Activated CD8-positive, alpha-beta memory T cell treated with anti-CD3 and anti-CD28 coated beads, Interleukin-2, amount 50 U/mL, for 4 hours (primary cell): ENCODE measurements at places on chromosomes 1 and 21.
A peak's percentile ranks its signal among the peaks of the same experiment; 100 is the strongest.

DNA sequence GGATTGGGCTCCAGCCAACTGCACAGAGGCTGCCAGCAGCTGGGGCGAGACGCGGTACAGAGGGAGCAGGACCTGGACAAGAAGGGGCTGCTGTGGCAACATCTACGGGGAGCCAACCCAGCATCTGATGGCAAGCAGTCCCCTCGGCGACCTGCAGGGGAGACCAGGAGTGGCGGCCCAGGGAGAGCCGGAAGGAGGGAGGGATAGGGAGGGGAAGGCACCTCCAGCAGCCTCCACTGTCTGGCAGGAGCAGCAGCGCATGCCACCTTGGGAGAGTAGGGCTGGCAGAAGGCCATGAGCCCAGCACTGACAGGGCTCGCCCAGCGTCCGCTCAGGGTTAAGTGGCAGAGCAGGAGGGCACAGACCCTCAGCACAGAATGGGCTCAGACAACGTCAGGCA lies 17.3 kb downstream of the CHD5 start:
- DNase-seq, result no peak

- no peak for DNase-seq
These were observed 51.2 kb upstream of the DNAJC6 start for GRCh38 chr1:65258106-65258505.

- no peak for DNase-seq
These were observed 381.7 kb upstream of the VAMP3 start for GRCh38 chr1:7389201-7389905.

GRCh38 chr1:225877580-225877979 lies 4.6 kb downstream of the TMEM63A start:
- DNase-seq, result peak; percentile 35

DNA sequence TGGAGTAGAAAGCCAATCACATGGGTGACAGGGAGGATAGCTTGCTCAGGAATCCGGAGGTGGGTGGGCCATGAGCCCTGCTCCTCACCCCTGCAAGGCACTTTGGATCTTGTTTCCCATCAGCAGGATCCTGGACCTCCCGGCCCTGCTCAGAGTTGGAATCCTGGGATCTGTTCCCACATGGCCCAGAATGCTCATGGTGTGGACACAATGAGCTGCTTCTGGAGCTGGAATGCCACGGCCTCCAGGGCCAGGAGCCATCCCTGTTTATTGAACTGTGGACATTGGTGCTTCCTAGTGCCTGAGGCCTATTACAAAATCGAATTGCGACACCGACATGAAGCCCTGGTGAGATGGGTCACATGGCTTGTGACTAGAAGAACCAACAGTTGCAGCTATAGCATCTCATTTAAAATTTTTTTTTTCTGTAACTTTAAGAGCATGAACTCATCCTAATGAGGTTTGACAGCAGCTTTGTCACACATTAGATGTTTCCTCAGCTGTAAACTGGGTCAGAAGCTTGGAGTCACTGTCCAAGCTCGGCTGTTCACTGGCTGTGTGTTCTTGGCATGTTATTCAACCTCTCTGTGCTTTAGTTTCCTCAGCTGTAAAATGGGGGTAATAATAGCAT lies 40.4 kb upstream of the GOLT1A start:
- no peak for DNase-seq

DNA sequence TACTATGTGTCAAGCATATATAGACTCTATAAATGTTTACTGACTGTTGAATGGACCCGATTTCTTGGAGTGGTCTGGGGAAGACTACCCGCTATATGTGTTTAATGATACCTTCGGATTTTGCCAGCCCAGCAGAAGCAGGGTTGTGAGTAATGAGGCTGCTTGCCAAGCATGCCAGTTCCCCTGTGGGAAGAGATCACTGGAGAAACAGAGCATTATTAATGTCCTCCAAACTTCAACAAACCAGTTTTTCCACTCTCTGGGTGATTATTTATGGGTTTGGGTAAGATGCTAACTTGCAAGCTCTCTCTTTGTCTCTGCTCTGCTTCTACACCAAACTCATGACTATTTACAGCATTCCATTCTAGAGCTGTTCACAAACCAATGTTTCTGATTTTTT lies 25.1 kb upstream of the PHGDH start:
- no peak for DNase-seq

DNA sequence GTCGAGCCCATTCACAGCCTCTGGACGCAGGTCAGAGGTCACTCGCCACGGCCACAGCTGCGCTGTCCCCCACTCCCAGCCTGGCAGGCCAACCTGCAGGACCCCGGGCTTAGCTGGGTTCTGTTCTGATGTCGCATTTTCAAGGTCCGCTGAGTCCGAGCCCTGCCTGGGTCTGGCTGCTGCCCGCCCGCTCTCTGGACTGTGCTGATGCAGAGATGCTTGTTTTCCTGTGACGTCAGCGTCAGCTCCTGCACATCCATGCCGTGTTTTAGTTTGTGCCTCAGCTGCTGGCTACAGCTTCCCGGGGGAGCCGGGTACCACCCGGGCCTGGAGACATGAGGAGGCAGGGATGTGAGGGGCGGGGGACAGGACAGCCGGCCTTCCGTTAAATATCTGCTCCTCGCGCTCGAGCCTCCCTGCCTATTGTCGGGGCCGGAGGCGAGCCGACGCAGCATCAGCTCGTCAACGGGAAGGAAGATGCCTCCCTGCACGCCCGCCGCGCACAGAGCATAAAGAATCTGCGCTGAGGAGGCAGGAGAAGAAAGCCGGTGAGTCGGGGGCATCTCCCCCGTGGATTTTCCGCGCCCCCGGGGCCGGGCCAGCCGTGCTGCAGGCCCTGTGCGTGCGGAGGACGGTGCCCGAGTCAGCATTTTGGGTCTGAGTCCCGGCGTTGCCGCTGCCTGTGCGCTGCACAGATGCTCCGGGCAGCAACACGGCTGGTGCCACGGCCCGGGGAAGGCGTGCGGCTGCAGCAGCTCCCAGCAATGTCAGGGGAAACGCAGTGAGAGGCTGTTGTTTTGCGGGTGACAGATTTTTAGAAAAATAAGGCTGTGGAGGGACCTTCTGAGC lies 23.4 kb downstream of the PRKCZ start:
- no peak for DNase-seq

DNA sequence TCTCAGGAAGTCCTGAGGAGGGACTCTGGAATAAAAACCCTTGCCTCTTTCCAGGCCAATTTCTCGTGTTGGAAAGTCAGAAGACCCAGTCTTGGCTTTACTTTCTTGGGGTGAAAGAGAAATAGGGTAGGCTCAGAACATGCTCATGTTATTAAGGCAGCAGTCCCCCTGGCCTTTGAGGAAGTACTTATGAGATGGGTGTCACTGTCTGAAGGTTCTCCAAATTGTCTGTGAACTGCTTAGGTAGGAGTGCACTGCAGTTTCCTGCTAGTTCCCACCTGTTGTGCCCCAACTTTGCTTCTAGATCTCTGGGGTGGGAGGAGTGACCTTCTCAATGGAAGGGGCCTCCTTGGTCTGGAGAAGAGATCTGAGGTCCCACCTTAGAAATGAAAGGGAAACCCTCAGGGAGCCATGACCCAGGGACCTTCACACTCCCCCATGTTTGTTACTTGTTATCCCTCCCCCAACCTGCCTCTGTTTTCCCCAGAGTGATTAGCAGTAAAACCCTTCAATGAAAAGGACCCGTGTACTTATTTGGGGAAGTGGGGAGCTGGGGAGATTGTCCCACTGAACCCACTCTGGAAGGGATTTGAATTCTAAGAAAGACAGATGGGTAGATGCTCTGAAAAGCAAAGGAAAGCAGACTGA lies 5.7 kb downstream of the ZNF691 start:
- DNase-seq, result no peak

GRCh38 chr1:147598621-147599361 lies 57.5 kb downstream of the BCL9 start:
- peak; percentile 48 for DNase-seq

GRCh38 chr1:204545202-204545601 lies 29.0 kb downstream of the MDM4 start:
- no peak for DNase-seq

DNA sequence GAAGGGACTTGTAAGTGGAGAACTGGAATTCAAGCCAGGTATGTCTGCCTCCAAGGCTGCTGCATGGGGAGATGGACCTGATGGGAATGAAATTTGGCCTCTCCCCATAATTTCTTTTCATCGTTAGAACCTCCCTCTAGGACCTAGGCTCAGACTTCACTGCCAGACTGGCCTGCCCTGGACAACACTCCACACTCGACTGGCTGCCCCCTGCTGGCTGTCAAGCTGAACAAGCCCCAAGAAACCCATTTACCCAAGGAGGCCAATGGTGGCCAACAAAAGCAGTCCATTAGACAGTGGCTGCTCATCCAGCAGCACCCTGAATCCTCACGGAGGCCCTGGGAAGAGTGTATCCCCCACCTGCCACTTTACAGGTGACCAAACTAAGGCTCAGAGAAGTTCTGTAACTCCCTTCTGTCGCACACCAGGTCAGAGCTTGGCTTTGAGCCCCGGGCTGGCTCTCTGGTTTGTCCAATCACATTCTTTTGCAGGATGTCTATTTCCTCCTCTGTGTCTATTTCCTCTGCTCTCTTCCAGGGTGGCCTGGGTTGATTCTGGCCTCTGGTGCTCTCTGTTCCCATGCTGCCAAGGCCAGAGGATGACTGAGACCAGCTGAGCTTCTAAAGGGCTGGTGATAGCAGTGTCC lies 3.8 kb downstream of the RNF186 start:
- DNase-seq, result peak; percentile 30

GRCh38 chr1:191564275-191564674 lies 594.0 kb upstream of the RGS18 start:
- no peak for DNase-seq

DNA sequence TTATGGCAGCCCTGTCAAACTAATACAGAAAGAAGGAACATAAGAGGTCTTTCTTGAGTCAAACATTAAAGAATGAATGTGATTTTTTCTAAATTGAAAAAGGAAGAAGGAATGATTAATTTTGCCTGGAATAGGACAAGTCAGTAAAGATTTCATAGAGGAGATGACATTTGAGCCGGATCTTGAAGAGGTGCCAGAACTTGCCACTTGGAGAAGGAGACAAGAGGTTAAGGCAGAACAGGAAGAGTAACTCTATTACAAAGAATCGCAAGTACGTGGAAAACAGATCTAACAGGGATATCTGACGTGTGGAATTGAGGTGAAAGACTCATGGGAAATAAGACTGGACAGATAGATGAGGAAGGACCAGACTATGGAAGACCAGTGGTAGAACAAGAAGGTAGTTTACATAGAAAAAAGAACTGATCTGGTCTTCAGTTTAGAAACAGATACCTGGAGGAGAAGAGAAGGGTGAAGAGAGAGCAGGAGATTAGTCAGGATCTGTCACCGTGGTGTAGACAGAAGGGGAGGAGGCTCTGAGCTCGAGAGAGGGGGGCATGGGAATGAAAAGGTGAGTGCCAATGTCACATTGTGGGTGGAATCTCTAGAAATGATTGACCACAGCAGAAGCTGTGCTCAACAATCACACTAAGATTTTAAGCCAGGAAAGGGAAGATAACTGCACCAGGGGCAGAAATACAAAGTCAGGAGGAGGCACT lies 32.5 kb downstream of the RHOU start:
- no peak for DNase-seq

DNA sequence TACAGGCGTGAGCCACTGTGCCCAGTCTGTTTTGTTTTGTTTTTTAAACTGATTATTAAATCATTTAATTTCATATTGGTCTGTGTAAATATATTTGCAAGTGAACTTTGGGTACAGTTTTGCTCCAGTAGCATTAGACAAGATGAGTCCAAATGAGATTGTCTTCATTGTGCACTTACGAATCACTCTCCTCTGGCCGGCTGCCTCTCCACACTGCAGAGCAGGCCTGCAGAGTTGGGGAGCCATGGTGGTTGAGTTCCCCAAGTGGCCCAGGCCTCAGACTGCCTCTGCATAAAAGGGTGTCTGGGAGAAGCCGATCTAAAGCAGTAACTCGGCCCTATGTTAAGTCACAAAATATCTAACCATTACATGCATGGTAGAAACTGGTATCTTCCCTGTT lies 74.8 kb downstream of the ATP5PO start:
- DNase-seq, result no peak

DNA sequence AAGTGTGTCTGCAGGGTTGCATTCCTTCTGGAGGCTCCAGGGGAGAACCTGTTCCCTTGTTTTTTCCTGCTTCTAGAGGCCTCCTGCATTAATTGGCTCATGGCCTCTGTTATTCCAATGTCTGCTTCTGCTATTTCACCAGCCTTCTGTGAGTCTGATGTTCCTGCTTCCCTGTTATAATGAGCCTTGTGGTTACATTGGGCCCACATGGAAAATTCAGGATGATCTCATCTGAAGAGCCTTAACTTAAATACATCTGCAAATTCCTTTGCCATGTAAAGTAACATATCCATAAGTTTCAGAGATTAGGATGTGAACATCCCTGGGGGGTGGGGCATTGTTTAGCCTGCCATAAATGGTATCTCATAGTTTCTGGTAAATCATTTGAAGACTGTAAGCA lies 181.1 kb downstream of the RWDD3 start:
- DNase-seq, result no peak

GRCh38 chr1:2855206-2856065 lies 53.9 kb upstream of the TTC34 start:
- no peak for DNase-seq

- DNase-seq, result peak; percentile 31
These were observed 89.0 kb upstream of the PPM1J start for GRCh38 chr1:112803906-112804762.

DNA sequence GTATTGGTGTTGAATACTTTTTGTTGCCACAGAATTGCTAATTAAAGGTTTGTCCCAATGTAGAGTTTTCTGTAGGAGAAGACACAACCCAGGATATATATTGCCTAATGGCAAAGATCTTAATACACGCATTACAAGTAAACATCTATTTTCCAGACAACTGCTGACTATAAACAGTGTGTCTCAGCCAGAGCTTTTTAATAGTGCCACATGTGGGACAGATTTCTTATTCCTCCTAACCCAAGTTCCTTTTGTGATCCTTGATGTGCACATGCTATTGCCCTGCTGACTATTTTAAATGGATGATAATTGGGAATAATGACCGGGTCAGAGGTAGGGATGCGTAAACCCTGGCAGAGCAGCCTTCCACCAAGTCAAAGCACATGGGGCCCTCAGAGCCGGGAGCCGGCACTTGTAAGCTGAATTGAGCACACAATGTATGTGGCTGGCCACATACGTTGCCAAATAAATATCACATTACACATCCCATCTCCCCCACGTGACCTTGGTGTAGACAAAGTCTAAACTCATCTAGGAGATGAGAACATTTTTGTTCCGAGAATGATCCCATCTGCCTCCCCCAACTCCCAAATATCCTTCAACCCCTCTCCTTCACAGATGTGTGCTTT lies 209.8 kb upstream of the NFIA start:
- DNase-seq, result no peak

GRCh38 chr1:117537291-117537920 lies 68.4 kb upstream of the TENT5C start:
- no peak for DNase-seq

DNA sequence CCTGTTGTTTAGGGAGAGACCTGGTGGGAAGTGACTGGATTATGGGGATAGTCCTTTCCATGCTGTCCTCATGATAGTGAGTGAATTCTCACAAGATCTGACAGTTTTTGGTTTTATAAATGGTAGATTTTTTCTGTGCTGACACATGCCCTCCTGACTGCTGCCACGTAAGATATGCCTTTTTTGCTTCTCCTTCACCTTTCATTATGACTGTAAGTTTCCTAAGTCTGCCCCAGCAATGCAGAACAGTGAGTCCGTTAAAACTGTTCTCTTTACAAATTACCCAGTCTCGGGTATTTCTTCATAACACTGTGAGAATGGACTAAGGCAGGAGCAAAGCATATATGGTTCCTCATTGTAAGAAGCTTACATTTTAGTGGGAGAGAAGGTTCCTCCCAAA lies 1727.2 kb downstream of the NCAM2 start:
- no peak for DNase-seq
